ENCODE measurements at places on chromosomes 7 and 10. TPM values are rescaled to one million over a fixed set of nuclear protein-coding genes. Genes with fewer than 3 reads are reported as not detected.
A peak's percentile ranks its signal among the peaks of the same experiment; 100 is the strongest.

GRCh38 chr7:23743226-23743625, 33.2 kb downstream of the STK31 start:
- no peaks in the 10 kb centered on the region for H3K27me3 ChIP-seq
- H3K27ac ChIP-seq, result no peak overlapping the region
- no peaks in the 10 kb centered on the region for H3K4me1 ChIP-seq

RELN gene
- total RNA-seq, result not detected

TMEM273 gene
- total RNA-seq, result 36.4 TPM

GRCh38 chr10:43396928-43397624, 11.9 kb downstream of the HNRNPF start:
- peaks cover 70% of the 10 kb centered on the region for H3K36me3 ChIP-seq
- H3K27ac ChIP-seq, result peak overlapping the region; percentile 93
- peak overlapping the region; percentile 90 for H3K4me3 ChIP-seq

GRCh38 chr7:74289659-74290552, 699 bp downstream of the CLIP2 start:
- peak overlapping the region; percentile 44 for H3K4me3 ChIP-seq
- no peaks in the 10 kb centered on the region for H3K36me3 ChIP-seq
- no peak overlapping the region for H3K27ac ChIP-seq
- peaks cover 31% of the 10 kb centered on the region for H3K27me3 ChIP-seq

- H3K27ac ChIP-seq, result peak overlapping the region; percentile 87
- peak overlapping the region; percentile 78 for H3K4me3 ChIP-seq
- peak; percentile 91 for DNase-seq
- H3K36me3 ChIP-seq, result no peaks in the 10 kb centered on the region
- peaks cover 22% of the 10 kb centered on the region for H3K4me1 ChIP-seq
Observed at GRCh38 chr7:157502701-157503111, 165.9 kb downstream of the DNAJB6 start.

NPY4R gene
- total RNA-seq, result not detected

- H3K27me3 ChIP-seq, result peaks cover 34% of the 10 kb centered on the region
- H3K4me1 ChIP-seq, result no peaks in the 10 kb centered on the region
- H3K4me3 ChIP-seq, result no peak overlapping the region
- no peak overlapping the region for H3K27ac ChIP-seq
Observed at GRCh38 chr7:139534966-139535651, 11.6 kb downstream of the CLEC2L start.

DNA sequence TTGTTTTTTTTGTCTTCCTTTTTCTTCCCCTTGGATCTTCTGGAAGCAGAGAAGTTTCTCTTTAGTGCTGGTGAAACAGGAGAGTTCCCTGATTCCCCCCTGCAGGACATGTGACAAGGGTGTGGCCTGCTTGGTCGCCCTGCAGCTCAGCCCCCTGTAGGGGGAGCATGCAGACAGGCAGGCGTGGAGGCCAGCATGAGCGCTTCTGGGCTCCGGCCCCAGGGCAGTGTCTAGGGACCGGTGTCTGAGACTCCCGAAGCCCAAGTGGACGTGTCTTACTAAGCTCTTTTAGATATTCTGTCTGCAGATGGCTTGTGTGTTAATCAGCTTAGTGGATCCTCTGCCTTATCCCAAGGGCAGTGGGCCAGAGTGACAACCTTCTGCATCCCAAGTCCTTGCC, 26.1 kb downstream of the PRSS58 start:
- no peak overlapping the region for H3K4me3 ChIP-seq
- no peak overlapping the region for H3K27ac ChIP-seq
- no peaks in the 10 kb centered on the region for H3K36me3 ChIP-seq
- no peaks in the 10 kb centered on the region for H3K4me1 ChIP-seq

DNA sequence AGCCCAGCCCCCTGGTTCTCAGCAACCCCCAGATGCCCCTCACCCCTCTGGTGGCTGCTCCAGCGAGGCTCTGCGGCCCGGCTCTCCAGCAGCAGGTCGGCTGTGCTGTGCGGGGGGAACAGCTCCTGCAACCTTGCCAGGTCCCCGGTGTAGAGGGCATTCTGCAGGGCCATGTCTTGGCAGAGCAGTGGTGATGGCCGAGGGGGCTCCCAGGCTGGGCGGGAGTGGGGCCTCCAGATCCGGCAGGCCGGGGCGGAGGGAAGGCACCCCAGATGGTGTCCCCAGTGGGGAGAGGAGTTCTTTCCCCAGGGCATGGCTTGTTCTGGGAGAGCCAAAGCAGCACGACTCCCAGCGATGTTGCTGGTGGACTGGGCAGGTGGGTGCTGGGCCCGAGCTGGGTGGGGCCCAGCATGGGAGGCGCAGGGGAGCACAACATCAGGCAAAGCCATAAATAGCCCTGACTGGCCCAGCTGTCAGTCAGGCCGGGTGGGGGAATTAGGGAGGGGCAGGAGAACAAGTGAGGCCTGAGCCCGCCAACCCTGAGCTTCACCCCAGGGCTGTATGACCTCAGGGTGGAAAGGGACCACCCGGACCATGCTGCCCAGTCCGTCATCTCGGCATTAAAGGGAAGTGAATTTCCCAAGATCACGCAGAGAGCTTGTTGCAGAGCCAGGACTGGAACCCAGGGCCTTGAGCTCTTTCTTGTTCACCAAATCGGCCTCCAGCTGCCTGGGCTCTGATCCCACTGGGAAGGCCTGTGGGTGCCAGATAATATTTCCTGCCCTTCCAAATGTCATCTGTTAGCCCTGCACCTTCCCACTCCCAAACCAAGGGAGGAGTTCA, 580 bp upstream of the ASB10 start:
- no peaks in the 10 kb centered on the region for H3K4me1 ChIP-seq
- H3K27me3 ChIP-seq, result peaks cover 7% of the 10 kb centered on the region
- no peak for DNase-seq
- H3K27ac ChIP-seq, result no peak overlapping the region
- no peak overlapping the region for H3K4me3 ChIP-seq

- no peaks in the 10 kb centered on the region for H3K36me3 ChIP-seq
- H3K27me3 ChIP-seq, result peaks cover 14% of the 10 kb centered on the region
- H3K4me1 ChIP-seq, result peaks cover 7% of the 10 kb centered on the region
- H3K4me3 ChIP-seq, result no peak overlapping the region
Observed at GRCh38 chr10:33032654-33033151, 74.7 kb upstream of the ITGB1 start.

GRCh38 chr7:137544453-137545058, 201.0 kb upstream of the PTN start:
- no peaks in the 10 kb centered on the region for H3K4me1 ChIP-seq
- no peak overlapping the region for H3K4me3 ChIP-seq

- no peaks in the 10 kb centered on the region for H3K36me3 ChIP-seq
- peaks cover 2% of the 10 kb centered on the region for H3K27me3 ChIP-seq
- no peak overlapping the region for H3K4me3 ChIP-seq
- peaks cover 5% of the 10 kb centered on the region for H3K4me1 ChIP-seq
- no peak overlapping the region for H3K27ac ChIP-seq
Observed at GRCh38 chr10:47369251-47369894, 14.7 kb downstream of the ZNF488 start.

DNA sequence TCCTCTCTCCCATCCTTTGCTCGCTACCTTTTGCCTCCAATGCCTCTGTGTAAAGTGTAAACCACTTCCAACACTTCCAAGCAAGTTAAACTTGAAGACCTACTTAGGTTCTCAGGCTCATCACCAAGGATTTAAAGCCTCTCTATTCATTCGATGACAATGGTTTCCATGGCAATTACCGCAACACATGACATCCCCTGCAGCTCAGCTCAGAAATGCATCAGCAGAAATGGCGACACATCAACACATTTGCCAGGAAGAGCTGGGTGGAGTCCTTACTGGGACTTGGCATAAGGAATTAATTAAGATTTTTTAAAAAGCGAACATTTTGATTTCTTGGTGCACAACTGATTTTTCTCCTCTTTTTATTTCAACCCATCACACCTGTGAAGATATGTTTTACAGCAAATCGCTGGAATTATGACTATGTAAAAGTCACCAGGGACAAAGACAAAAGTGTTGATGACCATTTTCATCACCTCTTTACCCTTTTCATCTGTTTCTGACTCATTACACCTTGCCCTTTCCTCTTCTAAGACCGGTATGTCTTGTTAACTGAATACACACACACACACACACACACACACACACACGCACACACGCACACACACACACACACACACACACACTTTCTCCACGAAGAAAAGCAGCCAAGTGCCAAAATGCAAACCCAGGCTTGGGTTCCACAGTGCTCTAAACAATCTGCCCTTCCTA, 453.4 kb upstream of the CELF2 start:
- no peak overlapping the region for H3K4me3 ChIP-seq
- H3K27me3 ChIP-seq, result no peaks in the 10 kb centered on the region
- H3K36me3 ChIP-seq, result no peaks in the 10 kb centered on the region
- no peaks in the 10 kb centered on the region for H3K4me1 ChIP-seq

DNA sequence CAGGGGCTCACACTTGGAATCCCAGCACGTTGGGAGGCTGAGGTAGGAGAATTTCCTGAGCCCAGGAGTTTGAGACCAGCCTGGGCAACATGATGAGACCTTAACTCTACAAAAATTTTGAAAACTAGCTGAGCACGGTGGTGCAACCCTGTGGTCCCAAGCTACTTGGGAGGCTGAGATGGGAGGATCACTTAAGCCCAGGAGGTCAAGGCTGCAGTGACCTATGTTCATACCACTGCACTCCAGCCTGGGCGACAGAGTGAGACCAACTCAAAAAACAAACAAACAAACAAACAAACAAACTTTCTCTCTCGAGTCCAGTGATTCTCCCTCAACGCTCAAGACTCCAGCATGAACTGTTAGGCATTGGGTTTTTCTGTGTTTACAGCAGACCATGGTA, 2.0 kb upstream of the TYSND1 start:
- H3K27ac ChIP-seq, result no peak overlapping the region
- DNase-seq, result no peak
- H3K27me3 ChIP-seq, result peaks cover 2% of the 10 kb centered on the region

UTF1 gene
- 0.19 TPM for total RNA-seq

PHYHIPL gene
- total RNA-seq, result not detected

DNA sequence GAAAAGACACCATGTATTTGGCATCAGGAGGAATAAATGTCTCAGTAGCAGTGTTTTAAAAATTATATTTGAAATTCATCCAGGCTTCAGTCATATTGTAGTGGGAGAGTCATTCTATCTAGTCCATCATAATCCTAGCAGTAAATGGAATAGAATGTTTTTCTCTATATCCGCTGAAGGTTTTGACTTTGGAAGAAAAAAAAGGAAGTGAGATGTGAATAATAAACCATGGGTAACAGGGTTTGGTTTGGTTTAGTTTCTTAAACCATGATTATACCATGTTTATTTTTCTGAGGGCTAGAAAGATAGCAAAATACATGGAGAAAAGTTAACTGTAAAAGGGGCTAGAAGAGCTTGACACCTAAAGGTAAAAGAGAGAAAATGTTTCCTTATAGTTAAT, 16.4 kb upstream of the BPGM start:
- no peak overlapping the region for H3K4me3 ChIP-seq
- no peaks in the 10 kb centered on the region for H3K36me3 ChIP-seq
- peaks cover 34% of the 10 kb centered on the region for H3K27me3 ChIP-seq
- peaks cover 3% of the 10 kb centered on the region for H3K4me1 ChIP-seq
- no peak overlapping the region for H3K27ac ChIP-seq

GRCh38 chr7:129739427-129739826, 127.9 kb downstream of the NRF1 start:
- no peaks in the 10 kb centered on the region for H3K27me3 ChIP-seq
- DNase-seq, result no peak
- peaks cover 10% of the 10 kb centered on the region for H3K36me3 ChIP-seq

GRCh38 chr10:18226336-18226735, 86.1 kb downstream of the CACNB2 start:
- H3K27ac ChIP-seq, result no peak overlapping the region
- no peaks in the 10 kb centered on the region for H3K36me3 ChIP-seq
- no peaks in the 10 kb centered on the region for H3K4me1 ChIP-seq

MKX gene
- total RNA-seq, result not detected

ENKUR gene
- total RNA-seq, result not detected

- H3K27me3 ChIP-seq, result peaks cover 4% of the 10 kb centered on the region
- H3K4me3 ChIP-seq, result no peak overlapping the region
- no peaks in the 10 kb centered on the region for H3K4me1 ChIP-seq
Observed at GRCh38 chr7:107958764-107959526, 44.0 kb downstream of the LAMB1 start.

- peaks cover 14% of the 10 kb centered on the region for H3K27me3 ChIP-seq
- no peak for DNase-seq
- no peaks in the 10 kb centered on the region for H3K4me1 ChIP-seq
Observed at GRCh38 chr7:106050746-106051117, 61.4 kb downstream of the SYPL1 start.

DNA sequence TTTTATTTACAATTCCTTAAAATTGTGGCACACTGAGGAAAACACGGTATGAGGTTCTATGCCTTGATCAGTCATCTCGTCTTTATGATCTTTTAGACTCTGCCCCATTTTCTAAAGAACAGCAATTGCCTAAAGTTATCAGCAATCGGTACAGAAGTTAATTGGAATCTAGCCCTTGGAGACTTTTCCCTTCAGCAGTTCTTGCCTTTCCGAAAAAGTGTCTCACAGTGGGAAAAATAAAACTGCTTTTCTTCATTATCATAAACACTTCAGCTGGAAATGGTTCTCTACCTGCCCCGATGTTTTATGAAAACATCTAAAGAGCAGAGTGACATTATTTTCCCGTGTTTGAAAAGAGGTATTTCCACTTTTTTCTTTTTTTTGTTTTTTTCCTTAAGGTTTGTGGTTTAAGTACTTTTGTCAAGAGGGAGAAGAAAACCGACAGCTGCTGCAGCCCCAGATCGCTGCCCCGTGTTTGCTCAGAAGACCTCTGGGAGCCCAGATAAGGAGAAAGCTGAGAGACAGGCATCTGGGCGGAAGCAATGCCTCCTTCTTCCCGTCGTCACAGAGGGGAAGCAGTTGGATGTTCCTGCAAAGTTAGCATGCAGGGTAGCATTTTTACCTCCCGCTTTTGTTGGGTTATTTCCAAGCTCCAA, 149.7 kb downstream of the FRMD4A start:
- H3K36me3 ChIP-seq, result no peaks in the 10 kb centered on the region
- peaks cover 63% of the 10 kb centered on the region for H3K27me3 ChIP-seq
- peaks cover 15% of the 10 kb centered on the region for H3K4me1 ChIP-seq
- no peak overlapping the region for H3K27ac ChIP-seq
- no peak overlapping the region for H3K4me3 ChIP-seq
- DNase-seq, result no peak

DNA sequence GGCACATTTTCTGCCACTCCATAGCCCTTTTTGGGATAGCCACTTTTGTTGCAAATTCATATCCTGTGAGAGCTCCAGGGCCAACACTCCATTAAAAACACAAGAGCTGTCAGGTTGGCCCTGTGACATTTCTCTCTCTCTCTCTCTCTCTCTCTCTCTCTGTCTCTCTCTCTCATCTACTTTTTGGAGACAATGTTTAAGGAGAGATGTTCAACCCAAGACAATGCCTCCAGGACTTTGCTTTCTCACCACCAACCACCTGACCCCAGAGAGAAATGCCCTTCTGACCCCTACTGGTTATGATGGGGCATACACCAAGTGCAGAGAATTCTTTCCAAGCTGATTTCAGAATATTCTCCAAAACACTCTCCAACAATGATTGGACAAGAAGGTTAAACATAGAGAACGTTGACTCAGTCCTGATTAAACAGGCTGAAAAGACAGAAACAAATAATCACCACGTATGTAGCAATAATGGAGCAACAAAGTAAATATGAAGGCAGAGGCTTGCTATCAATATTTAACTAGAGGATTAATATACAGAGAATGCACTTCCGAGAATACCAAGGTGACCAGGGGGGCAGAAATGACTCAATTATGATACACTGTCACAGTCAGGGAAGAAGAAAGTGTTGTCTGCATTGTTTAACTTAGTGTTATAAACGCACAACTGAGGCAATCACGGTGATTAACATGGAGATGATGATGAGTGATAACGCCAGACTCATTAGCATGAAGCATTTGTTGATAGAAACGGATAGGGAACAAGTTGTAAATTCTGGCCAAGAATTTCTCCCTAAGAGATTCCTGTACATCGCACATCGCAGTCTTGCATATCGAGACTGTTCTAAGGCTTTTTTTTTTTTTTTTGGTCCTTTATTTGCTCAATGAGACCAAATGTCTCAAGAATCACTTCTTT, 178.5 kb downstream of the NRP1 start:
- H3K27me3 ChIP-seq, result no peaks in the 10 kb centered on the region
- peaks cover 25% of the 10 kb centered on the region for H3K4me1 ChIP-seq

Measured in activated CD4-positive, alpha-beta T cell treated with anti-CD3 and anti-CD28 coated beads, Interleukin-2, amount 10 ng/mL, durations not matched to agents 24 days and 14 days (primary cell).